H4 (cell line): ENCODE measurements at places on chromosomes 6 and 20. TPM values are rescaled to one million over a fixed set of nuclear protein-coding genes. Genes with fewer than 3 reads are reported as not detected.
A peak's percentile ranks its signal among the peaks of the same experiment; 100 is the strongest.

Gene AVP
- not detected in 2 replicates for total RNA-seq

DNA sequence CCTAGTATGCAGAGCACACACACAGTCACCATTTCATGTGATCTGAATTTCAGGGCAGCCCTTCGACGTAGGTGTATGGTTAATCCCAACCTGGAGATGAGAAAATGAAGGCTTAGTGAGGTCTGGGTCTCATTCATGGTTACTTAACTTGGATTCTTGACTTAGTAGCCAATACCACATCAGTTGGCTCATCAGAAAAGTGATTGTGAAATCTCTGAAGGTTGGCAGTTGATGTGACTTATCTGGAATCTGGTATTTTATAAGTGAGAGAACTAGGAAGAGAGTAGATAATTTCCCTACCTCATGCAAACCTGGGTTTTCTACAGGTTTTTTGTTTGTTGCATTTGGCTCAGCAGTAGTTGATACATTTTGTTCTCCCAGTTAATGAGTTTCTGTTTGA is 123.7 kb downstream of the CCDC170 start:
- no peak for DNase-seq

- DNase-seq, result no peak
These were observed 16.4 kb downstream of the FRMD1 start for GRCh38 chr6:168062346-168063289.

- DNase-seq, result no peak
These were observed 12.0 kb upstream of the LTA start for GRCh38 chr6:31559958-31560696.

GRCh38 chr20:58697201-58697866 is 4.7 kb downstream of the NPEPL1 start:
- no peak for DNase-seq

Gene GPSM3
- total RNA-seq, result 3.2 and 3.9 TPM in 2 replicates

DNA sequence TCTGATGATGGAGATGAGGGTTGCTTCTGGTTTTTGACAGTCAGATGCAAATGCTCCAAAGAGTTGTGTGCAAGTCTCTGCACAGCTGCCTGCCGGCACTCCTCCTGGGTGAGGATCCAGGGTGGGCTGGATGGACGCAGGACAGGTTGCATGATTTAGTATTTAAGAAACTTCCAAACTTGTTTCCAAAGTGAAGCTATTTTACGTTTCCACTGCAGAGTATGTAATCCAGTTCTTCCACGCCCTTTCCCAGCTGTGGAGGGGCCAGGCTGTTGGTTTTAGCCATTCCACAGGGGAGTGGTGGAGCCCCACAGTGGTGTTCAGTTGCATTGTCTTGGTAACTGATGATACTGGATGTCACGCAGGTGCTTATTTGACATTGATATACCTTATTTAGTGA is 157.3 kb downstream of the THBS2 start:
- no peak for DNase-seq

DNA sequence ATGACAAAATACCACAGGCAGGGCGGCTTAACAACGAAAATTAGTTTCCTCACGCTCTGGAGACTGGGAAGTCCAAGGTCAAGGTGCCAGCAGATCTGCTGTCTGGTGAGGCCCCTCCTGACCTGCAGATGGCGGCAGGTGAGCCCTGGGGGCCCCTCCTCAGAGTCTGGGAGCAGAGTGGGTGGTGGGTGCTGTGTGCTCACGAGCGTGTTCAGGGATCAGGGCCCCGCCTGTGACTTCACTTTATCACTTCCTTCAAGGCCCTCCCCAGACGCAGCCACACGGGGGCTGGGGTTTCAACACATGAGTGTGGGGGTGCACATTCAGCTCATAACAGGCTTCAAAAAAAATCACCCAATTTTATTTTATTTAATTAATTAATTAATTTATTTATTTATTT is 39.3 kb downstream of the SLC2A4RG start:
- no peak for DNase-seq

- DNase-seq, result peak; percentile 4
These were observed 339.6 kb upstream of the CITED2 start for GRCh38 chr6:139713900-139714506.

DNA sequence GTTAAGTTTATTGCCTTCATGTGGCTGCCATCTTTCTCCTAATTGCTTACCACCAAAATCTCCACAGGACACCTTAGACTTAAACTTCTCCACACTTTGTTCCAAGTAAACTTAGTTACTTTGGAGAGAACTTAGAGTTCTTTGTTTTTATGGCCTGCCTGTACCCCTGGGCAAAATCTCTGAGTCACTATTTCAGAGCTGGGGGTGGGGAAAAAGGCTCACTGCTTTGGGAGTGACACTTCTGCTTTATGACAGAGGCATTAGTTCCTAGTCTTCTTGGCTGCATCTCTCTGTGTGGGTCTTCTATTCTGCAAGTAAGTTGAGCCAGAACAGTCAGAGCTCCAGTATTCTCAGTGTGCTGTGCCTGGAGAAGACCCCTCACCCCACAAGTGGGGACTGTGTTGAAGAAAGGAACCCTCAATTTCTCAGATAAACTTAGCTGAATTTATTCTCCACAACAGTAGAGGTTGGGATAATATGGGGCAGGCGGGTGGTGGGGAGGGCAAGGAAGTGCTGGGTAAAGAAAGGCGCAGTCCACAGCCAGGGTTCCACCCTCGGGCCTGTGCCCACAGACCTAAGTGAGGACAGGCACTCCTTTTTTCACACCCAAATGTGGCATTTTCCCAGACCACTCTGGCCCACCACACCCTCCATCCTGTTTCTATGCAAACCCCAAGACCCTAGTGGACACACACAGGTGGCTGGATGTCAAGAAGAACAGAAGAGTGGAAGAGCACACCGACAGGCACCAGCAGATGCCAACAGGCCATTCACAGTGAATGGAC is 636.6 kb upstream of the MAN1A1 start:
- DNase-seq, result no peak

DNA sequence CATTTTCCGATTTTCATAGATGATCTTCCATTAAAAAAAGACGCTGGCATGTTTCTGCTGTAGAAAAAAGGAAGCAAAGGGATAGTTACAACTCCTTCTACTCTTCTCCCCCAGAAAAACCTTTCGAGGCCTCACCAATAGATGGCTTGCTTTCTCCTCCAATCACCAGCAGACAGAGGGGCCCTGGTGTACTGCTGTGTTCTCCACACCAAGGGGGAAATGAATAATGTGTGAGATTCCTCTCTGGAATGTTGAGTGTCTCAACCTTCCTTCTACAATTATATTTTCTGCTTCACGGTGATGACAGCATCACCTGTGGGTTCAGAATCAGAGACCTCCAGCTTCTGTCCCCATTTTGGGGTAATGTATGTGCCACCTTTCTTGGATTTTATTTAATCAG is 185.7 kb upstream of the FLRT3 start:
- no peak for DNase-seq

DNA sequence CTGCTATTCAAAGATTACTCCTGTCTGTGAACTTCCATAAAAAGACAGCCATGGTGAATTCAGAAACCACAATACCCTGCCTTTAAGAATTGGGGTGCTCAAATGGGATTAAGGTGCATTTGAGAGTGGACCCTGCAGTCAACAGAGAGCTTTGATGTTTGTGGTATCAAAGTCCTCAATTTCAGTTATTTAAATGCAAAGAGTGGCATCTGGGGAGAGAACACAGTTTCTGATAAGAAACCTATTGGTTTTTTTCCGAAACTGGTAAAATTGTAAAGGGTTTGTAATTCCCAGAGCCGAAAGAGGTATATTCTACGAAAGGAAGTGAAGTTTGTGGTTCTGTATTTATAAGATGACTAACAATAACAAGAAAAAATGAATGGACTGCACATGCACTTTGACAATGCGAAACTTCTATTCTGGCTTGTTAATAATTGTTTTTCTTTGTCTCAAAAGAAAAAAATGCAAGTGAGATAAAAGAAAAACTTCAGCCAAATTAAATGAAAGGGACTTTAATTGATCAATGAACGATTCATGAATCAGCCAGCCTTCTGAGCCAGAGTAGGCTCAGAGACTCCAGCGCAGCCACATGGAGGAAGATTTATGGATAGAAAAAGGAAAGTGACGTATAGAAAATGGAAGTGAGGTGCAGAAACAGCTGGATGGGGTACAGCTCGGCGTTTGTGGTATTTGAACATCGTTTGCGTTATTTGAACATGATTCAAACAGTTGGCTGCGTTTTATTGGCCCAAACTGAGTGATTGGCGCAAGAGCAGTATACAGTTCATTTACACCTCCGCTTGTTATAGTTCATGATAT is 70.5 kb upstream of the DUSP22 start:
- DNase-seq, result no peak

Gene DZANK1
- 0.66 and 0.80 TPM in 2 replicates for total RNA-seq

DNA sequence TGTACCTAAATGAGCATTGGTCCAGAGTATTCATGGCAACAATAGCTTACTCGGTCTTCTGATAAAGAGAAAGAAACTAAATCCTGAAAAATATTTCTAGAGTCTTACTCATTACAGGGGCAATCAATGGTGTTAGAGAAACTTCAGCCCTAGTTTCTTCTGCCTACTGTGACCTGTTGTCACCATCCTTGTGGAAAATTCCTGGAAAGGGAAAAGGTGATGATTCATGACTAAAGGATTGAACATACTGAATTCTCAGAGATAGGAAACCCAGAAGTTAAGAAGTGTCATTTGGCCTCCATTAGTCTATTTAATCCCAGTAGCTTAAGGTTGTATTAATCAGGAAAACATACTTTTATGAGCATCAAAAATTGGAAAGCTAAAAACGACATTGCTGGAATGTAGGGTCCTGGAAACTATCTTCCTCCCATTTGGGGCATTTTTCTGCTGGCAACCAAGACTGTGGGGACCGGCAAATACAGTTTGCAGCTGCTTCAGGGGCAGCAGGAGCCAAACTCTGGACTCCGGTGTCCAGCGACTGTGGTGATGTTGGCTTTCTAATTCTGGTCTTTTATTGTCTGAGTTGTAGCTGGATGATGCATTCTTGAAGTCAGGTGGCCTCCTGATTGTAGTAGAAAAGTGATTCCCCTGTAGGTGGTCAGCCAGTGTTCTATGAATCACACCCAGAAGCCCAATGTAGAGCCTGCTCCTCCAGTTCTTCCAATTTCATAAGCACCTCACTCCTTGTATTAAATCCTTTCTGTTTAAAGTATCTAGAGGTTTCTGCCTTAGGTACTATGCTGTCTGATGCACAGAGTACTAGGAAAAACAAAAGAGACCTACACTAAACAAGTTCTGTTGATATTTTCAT is 67.6 kb downstream of the LCA5 start:
- no peak for DNase-seq

Gene DDO
- 1.4 and 3.6 TPM in 2 replicates for total RNA-seq

DNA sequence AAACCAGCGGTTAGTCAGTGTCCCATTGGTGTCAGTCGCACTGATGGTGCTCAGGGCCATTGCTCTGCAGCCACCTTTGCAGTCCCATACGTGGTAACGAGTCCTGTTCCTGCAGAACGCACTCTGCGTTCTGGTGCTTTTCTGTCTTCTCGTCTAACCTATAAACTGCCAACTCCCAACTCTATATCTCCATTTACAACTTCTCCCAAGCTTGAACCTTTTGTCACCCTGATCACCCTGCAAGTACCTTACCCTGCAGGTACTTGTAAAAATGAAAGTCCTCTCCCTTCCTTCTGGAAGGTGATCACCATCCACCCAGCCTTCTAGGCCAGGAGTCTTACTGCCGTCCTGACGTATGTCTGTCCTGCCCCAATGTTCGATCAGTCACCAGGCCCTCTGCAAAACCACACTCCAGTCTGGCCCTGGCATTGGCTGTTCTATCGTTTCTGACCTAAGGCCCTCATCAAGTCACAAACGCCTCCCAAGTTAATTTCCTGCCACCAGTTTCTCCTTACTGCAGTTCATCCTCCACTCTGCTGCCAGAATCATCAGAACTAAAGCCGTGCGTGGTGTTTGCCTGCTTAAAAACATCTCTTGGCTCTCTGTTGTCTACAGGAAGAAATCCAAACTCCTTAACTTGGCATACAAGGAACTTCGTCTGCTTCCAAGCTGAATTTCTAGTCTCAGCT is 7.9 kb downstream of the RREB1 start:
- no peak for DNase-seq

GRCh38 chr20:62606551-62607201 is 35.6 kb upstream of the SLCO4A1 start:
- DNase-seq, result no peak

DNA sequence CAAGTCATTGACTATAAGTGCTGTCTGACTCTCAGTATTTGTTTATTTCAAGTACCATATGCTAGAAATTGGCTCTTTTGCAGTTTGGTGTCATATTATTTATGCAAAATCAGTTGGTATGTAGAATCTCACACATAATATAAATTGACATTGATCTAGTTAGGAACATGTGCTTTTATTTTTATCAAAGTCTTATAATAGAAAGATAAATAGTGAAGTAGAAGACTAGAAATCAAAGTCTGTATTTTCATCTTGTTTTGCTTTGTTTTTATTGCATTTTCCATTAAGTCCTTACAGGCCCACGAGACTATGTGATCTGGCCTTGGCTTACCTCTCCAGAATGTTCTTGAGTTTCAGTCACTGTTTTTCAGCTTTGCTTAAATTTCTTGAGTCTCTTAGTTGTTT is 300.3 kb downstream of the LAMA2 start:
- DNase-seq, result no peak

Gene DEF6
- 0.16 and 0.43 TPM in 2 replicates for total RNA-seq

Gene MUC22
- not detected in 2 replicates for total RNA-seq

Gene FKBP1C
- 0.14 and 0.15 TPM in 2 replicates for total RNA-seq

DNA sequence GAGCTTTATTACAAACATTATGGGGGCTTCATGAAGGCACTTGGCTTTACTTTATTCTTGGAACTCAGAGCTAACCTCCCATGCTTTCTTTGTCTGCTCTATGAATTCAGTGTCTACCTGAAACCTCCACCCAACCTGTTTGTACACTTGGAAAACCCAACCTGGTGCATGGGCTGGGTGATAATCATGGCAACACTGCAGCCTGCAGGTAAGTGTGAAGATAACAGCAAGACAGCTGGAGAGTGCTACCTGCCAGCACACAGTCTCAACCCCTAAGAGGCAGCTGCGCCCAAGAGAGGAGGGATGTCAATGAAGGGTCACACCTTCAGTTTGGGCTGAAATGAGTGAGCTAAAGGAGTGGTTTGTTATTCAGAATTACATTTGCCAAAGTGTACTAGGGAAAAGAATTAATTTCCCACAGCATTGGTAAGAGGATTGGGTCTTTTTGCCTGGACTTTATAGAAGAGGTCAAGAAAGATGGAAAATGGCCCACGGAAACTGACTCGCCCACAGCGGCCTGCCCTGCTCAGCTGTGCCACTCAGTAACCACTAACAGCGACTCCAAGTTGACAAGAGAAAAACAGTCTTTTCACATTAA is 24.4 kb downstream of the FOXQ1 start:
- DNase-seq, result peak; percentile 59

DNA sequence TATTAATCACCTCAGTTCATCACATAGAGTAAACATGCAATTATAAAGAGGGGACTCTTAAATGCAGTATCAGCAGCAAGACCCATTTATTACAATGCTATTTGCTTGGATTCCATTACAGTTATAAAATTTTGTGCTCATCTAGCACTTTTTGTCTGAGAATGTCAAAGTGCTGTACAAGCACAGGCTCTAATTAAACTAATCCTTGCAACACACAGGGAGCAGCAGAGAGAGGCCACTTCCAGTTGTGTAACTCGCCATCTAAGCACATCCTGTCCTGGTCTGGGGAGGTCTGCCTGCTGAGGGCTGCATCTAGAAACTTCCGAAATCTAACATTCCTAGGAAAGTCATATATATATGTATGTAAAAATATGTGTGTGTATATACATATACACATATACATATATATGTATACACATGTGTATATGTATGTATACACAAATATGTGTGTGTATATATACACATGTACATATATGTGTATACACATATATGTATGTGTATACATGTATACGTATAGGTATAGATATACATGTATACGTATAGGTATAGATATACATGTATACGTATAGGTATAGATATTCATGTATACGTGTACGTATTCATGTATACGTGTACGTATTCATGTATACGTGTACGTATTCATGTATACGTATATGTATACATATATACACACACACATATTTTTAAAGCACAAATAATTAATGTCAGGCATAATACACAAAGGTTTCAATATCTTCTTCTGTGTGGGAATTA is 136.4 kb upstream of the JARID2 start:
- no peak for DNase-seq
